Upper lobe of right lung (tissue), 1 donor: ENCODE measurements at places on chromosomes 12 and 14. TPM values are rescaled to one million over a fixed set of nuclear protein-coding genes. Genes with fewer than 3 reads are reported as not detected.

DNA sequence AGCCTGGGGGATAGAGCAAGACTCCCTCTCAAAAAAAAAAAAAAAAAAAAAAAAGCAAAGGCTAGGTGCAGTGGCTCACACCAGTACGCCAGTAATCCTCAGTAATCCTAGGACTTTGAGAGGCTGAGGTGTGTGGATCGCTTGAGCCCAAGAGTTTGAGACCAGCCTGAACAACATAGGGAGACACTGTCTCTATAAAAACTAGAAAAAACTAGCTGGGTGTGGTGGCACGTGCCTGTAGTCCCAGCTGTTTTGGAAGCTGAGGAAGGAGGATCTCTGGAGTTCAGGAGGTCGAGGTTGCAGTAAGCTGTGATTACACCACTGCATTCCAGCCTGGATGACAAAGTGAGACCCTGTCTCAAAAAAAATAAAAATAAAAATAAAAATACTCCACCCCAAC lies 8.9 kb upstream of the RBM25 start:
- no peaks in the 10 kb centered on the region for H3K27me3 ChIP-seq
- H3K36me3 ChIP-seq, result no peaks in the 10 kb centered on the region
- no peak for DNase-seq
- no peaks in the 10 kb centered on the region for H3K4me1 ChIP-seq
- H3K27ac ChIP-seq, result no peak overlapping the region

GRCh38 chr14:95296966-95297365 lies 22.7 kb downstream of the CLMN start:
- H3K4me1 ChIP-seq, result no peaks in the 10 kb centered on the region
- H3K27ac ChIP-seq, result no peak overlapping the region
- no peaks in the 10 kb centered on the region for H3K36me3 ChIP-seq
- no peak for DNase-seq
- H3K4me3 ChIP-seq, result no peak overlapping the region
- no peaks in the 10 kb centered on the region for H3K27me3 ChIP-seq

DNA sequence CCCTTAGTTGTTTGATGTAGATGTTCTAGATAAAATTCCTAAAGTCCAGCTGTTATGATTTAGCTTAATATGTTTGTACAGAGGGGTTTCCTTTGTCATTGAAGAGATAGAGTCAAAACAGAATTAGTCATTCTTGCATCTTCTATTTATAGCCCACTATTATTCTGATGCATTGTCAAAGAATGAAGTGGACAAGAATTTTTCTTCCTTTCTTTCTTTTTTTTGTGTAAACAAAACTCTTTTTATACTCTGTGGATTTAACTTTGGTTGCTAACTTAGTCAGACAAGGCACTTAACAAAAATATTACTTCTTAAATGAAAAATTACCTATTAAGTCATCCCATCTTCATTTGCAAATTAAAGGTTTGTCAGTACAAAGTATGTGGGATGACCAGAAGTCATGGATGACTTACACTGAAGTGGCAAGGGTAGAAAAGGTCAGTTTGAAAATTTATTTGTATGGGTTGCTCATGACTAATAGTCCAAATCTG lies 215.6 kb upstream of the DDHD1 start:
- peaks cover 13% of the 10 kb centered on the region for H3K4me1 ChIP-seq
- no peak for DNase-seq
- H3K4me3 ChIP-seq, result no peak overlapping the region
- no peaks in the 10 kb centered on the region for H3K36me3 ChIP-seq
- no peaks in the 10 kb centered on the region for H3K27me3 ChIP-seq

DNA sequence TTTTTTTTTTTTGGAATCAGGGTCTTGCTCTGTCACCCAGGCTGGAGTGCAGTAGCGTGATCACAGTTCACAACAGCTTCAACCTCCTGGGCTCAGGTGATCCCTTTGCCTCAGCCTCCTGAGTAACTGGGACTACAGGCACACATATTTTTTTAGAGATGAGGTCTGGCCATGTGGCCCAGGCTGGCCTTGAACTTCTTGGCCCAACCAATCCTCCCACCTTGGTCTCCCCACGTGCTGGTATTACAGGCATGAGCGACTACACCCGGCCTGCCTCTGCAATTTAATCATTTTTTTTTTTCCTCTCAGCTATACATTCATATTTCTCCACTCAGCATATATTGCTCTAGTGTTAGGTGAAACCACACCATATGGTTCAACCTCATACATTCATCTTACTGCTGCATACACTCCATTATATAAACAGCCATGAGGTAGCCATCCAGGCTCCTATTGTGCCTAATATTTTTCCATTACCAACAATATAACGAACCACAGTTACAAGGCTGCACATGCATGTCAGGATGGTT lies 7.1 kb downstream of the STX2 start:
- H3K36me3 ChIP-seq, result no peaks in the 10 kb centered on the region
- no peak for DNase-seq
- no peak overlapping the region for H3K27ac ChIP-seq

DNA sequence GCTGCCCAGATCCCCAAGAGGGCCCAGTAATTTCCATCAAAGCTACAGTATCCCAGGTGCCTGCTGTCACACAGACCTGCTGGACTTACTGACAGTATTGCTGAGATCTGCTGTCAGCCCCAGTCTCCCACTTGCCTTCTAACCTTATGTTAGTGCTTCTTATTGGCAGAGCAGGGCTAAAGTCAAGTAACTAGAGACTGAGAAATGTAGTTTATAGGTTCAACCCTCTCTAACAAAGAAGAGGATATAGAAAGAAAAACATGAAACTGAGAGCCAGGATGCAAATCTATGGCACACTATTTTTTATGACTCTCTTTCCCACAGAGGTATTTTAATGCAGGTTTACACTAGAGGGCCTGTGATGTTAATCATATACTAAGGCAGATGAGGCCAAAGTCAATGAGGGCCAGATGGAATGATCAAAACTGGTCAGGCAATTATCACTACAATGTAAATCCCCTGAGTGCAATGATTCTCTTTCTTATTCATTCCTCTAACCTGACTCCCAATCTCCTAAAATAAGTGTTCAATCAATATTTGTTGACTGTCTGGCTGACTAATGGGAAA lies 781.9 kb downstream of the VRK1 start:
- H3K4me1 ChIP-seq, result no peaks in the 10 kb centered on the region
- no peak for DNase-seq
- no peaks in the 10 kb centered on the region for H3K27me3 ChIP-seq
- no peak overlapping the region for H3K27ac ChIP-seq
- H3K36me3 ChIP-seq, result no peaks in the 10 kb centered on the region

DNA sequence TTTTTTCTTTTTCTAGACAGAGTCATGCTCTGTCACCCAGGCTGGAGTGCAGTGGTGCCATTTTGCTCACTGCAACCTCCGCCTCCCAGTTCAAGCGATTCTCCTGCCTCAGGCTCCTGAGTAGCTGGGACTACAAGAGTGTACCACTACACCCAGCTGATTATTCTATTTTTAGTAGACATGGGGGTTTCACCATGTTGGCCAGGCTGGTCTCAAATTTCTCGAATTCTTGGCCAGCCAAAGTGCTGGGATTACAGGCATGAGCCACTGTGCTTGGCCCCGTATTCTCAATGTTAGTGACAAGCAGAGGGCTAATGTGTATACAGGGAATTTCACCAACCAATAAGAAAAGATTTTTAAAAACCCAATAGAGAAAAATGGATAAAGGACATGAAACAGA lies 8.4 kb downstream of the PLBD2 start:
- H3K36me3 ChIP-seq, result no peaks in the 10 kb centered on the region
- no peaks in the 10 kb centered on the region for H3K27me3 ChIP-seq
- no peak for DNase-seq
- no peaks in the 10 kb centered on the region for H3K4me1 ChIP-seq
- H3K4me3 ChIP-seq, result no peak overlapping the region

- no peaks in the 10 kb centered on the region for H3K27me3 ChIP-seq
- no peaks in the 10 kb centered on the region for H3K36me3 ChIP-seq
- DNase-seq, result no peak
- peak overlapping the region; percentile 71 for H3K4me3 ChIP-seq
- peak overlapping the region; percentile 98 for H3K27ac ChIP-seq
- peaks cover 22% of the 10 kb centered on the region for H3K4me1 ChIP-seq
Observed at GRCh38 chr12:53624458-53624857, 1.7 kb downstream of the ATF7 start.

- H3K4me1 ChIP-seq, result no peaks in the 10 kb centered on the region
- H3K27me3 ChIP-seq, result no peaks in the 10 kb centered on the region
- H3K27ac ChIP-seq, result no peak overlapping the region
- DNase-seq, result no peak
- H3K4me3 ChIP-seq, result no peak overlapping the region
Observed at GRCh38 chr12:20523658-20524057, 155.3 kb downstream of the PDE3A start.

DNA sequence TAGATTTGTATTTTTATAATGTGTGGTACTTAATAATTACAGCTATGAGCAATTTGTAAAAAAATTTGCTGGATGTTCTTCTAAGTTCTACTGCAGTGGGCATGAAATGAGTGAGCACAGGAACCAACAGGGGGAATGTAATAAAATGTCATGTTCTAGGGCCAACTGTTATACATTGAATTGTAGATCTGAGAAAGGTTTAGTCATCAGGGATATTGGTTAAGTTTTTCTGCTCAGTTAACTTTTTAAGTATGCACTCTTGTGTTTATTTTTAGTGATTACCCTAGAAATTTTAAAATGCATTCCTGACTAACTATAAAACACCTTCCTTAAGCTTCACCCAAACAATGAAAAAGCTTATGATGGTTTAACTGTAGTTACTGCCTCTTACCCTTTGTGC lies 101.8 kb downstream of the CAND1 start:
- H3K4me1 ChIP-seq, result no peaks in the 10 kb centered on the region
- DNase-seq, result no peak

HSPB8 gene
- total RNA-seq, result 70.0 TPM

BATF gene
- total RNA-seq, result 4.9 TPM

NEDD1 gene
- total RNA-seq, result 17.8 TPM
